ENCODE measurements at places on chromosomes 6 and 20.

DNA sequence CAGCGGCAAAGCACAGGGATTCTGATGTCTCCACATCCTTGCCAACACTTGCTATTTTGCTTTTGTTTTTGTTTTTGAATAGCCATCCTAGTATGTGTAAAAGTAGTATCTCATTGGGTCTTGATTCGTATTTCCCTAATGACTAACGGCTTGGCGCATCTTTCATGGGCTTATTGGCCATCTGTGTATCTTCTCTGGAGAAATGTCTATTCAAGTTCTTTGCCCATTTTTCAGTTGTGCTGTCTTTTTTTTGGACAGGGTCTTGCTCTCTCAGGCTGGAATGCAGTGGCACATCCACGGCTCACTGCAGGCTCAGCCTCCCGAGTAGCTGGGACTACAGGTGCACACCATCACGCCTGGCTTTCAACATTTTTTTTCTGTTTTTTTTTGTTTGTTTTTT is 17.4 kb downstream of the TCFL5 start:
- no peak for DNase-seq

DNA sequence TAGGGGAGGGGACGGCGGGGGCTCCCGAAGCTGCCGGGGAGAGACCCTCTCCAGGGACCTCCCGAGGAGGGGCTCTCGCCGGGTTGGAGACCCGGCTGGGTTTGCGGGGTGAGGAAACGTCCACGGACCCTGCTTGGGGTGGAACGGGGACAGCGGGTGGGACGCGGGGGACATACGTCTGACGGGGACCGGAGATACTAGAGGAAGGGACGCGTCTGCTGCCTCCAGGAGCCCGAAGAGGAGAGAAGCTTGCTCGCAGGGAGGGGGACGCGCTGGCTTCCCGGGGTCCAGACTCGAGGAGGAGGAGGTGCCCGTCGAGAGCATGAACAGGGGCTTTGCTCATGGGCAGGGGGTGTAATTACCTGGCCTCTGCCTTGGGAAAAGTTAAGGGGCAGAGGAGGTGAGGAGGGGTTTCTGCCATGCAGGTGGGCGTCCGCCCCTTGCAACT is 593 bp downstream of the DNMT3B start:
- no peak for DNase-seq

GRCh38 chr20:63461104-63461763 is 11.2 kb downstream of the KCNQ2 start:
- DNase-seq: no peak

GRCh38 chr6:67210450-67210849 is 1424.6 kb upstream of the ADGRB3 start:
- no peak for DNase-seq

DNA sequence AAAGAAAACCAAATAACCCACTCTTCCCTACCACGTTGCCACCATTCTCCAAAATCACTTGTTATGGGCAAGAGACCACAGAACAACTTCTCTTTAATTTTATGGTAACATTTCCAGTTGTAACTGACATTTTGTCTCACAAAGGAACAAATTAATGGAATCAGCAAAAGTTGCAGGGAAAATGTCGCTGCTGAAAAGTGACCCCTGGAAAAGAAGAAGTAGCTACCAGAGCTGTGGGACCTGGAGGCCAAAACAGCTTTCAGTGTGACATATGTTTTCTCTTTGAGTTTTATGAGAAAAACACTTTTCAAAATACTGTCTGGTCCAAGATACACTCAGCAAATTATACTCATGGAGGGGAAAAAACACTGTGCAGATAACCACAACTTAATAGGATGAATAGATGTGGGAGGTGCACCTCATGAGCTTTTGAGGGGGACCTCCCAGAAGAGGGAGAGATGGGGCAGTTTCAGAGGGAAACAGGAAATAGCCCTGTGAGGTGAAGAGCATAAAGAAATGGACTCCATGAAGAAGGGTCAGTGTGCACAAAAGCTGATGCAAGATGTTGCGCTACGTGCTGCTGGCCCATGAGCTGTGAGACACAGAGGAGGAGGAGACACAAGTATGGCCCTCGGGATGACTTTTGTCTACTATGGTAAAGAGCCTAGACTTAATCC is 87.3 kb downstream of the DTNBP1 start:
- no peak for DNase-seq

DNA sequence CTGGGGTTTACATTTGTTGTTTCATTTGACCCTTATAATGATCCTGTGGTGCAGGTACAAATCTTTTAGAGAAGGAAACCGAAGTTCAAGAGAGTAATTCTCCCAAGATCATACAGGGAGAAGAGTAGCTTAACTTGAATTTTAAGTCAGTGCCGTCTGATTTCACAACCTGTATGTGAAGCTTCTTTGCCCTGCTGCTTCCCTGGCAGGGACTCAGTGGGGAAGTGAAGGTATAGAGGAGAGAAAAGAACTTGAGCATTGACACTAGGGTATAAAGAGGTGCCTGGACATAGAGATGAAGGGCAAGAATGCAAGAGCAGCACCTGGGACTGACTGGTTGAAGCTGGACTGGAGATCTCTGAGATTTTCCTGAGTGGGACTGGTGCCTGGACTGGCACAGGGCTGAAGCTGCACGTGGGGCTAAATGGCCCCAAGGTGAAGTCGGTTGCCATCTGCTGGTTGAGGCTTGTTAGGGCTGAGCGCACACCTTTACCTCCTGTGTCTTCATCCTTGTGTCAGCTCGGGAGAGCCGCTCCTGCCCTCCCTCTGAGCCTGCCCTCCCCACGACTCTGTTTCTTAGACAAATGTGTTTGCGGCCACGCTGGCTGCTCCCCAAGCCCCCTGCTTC is 41.8 kb downstream of the FARS2 start:
- no peak for DNase-seq

GRCh38 chr6:151136141-151136755 is 103.5 kb upstream of the AKAP12 start:
- no peak for DNase-seq

- DNase-seq: no peak
These were observed 101.6 kb downstream of the DST start for GRCh38 chr6:56541030-56541600.

DNA sequence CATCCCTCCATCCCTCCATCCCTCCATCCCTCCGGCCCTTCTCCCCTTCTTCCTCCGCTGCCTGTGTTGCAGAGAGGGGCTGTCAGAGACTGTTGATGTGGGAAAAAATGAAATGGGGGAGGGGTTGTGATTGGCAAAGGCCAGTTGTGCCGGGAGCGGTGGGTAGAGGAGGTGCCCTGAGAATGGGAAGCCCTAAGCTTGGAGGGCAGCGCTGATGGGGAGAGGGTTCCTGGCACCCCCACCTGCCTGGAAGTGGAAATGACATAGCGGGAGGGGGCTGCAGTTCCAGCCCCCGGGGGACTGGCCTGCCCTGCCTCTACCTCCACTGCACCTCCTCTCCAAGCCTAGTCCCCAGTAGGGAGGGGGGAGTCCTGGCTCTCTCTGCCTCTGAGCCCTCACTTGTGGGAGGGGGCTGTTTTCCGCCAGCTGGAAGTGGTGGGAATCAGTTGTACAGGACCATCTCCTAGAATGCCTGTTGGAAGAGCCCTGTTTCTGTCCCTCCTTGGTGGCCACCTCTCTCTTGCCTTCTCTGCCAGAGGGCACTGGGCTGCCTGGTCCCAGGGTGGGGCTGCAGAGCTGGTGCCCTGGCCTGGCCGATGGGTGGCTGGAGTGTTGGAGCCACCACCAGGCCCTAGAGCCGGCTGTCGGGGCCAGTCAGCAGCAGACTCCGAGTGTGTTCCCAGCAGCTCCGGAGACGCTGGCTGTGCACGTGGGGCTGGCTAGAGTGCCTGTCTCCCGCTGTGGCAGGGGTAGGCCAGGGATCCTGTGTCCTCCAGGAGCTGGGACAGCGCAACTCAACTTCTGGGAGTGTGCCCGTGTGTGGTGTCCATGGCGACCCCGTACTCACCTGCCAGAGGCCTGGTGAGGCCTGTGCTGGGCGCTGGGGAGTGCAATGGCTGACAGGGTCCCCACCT is 1.5 kb downstream of the DLGAP4 start:
- DNase-seq: no peak

- no peak for DNase-seq
These were observed 52.7 kb upstream of the ELMO2 start for GRCh38 chr20:46458866-46459750.

DNA sequence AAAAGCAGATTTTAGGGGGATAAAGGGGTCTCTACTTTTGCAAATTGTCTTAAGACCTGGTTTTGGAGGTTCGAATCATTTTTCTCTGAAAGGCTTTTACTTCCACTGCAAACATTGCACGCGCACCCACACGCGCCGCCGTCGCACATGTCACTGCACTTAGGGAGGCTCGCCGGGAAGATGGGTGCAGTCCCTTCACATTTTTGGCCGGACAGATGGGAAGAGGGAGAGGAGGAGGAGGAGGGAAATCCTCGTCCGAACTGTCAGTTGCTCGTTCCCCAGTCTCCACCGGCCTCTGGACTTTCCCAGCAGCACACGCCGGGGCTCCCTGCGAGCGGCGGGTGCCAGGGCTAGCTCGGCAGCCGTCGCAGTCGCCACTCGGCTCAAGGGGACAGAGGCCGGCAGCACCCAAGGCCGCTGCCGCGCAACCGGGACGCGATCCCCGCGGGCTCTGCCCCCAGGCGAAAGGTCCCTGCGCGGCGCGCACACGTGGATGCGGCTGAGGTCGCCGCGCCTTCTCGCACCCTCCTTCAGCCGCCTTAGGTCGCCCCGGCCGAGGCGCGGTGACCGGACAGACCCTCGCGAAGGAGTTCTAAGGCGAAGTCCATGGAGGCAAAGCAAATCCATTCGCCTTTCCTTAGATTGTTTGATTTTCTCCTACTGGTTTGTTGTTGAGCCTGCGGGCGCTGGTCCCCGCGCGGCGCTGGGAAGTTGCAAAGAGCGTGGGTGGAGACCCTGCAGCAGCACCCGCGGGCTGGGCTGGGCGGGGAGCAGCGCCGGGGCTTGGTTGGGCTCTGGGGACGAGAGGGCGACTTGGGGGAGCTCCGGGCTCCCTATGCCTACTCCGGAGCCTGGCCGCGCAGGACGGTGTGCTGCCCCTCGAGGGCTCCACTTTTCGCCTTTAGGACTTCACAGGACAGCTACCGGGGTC is 1.2 kb downstream of the MYB start:
- DNase-seq: no peak

Data from smooth muscle cell of the brain vasculature (primary cell).